ENCODE measurements at places on chromosomes 12 and 14. TPM values are rescaled to one million over a fixed set of nuclear protein-coding genes. Genes with fewer than 3 reads are reported as not detected.

DNA sequence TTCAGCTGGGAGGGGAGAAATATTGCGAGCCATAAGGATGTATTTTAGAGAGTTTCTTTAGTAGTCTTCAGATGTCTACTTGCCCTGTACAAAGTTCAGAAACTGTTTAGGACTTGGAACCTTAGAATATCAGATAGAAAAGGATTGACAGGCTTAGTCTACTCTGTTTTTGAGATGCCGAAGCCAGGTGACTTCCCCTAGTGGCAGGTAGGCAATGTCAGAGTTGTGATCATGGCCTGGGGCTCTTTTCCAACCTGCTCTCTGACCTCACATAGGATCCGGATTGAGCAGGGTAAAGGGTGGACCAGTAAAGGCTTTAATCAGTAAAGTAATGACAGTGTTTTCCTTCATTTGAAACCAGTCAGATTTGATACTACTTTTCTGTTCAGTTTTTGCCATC is 59.6 kb downstream of the PRKCH start:
- no peaks in the 10 kb centered on the region for H3K27me3 ChIP-seq
- H3K4me3 ChIP-seq: no peak overlapping the region
- H3K36me3 ChIP-seq: no peaks in the 10 kb centered on the region
- no peak overlapping the region for H3K27ac ChIP-seq

- DNase-seq: no peak
- no peak overlapping the region for H3K4me3 ChIP-seq
- no peak overlapping the region for H3K27ac ChIP-seq
- H3K36me3 ChIP-seq: no peaks in the 10 kb centered on the region
Measured at GRCh38 chr12:124395284-124395752, 100.4 kb downstream of the RFLNA start.

GRCh38 chr12:71626768-71627167 is 36.9 kb downstream of the ZFC3H1 start:
- H3K4me3 ChIP-seq: no peak overlapping the region
- DNase-seq: peak; percentile 85
- H3K27me3 ChIP-seq: no peaks in the 10 kb centered on the region

- DNase-seq: peak; percentile 61
- H3K4me3 ChIP-seq: no peak overlapping the region
- H3K4me1 ChIP-seq: peaks cover 18% of the 10 kb centered on the region
- H3K27me3 ChIP-seq: no peaks in the 10 kb centered on the region
Measured at GRCh38 chr12:89862511-89863445, 154.1 kb upstream of the ATP2B1 start.

DNA sequence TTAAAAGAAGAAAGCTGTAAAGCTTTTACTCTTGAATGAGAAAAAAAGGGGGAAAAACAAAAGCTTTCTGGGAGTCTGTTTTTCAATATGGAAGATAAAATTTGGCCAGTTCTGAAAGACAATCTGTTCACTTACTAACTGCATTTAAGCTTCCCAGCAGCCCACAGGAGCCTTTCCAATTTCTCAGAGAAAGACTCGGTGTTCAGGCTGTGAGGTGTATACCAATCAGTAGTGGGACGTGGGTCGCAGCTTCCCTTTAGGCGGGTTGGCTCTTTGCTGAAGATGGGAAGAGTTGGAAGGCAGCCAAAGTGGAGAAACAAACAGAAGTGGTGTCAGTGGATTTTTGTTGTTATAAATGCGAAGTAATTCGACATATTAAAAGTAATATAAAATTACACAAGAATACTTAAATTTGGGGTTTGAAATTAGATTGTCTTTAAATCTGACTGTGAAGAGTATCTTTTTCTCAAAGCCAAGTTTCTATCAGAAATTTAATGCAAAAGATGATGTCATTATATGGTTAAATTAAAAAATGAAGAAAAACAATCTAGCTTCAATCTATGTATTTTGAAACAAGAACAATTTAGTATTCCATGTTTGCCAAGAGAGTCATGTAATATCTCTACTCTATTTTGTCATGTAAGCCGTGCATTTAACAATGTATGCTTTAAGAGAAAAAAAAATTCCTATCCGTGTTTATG is 590.2 kb upstream of the ATXN7L3B start:
- no peaks in the 10 kb centered on the region for H3K27me3 ChIP-seq
- no peaks in the 10 kb centered on the region for H3K36me3 ChIP-seq
- H3K4me3 ChIP-seq: no peak overlapping the region
- no peak for DNase-seq
- no peaks in the 10 kb centered on the region for H3K4me1 ChIP-seq

DNA sequence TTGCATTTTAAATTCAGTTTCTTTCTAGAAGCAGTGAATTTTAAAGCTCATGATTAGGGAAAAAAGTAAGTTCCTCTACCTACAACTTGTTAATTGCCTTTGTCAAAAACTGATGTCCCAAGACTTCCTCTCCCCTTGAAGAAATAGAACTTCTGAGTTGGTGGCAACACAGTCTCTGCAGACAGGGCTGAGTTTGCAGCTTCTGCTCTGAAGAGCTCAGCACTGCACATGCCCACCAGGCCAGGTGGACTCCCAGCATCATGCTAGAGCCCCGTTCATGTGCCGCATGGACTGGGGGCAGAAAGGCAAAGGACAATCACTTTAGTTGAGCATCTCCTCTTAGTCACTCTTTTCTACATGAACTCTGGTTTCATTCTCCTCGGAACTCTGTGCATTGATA is 620.1 kb downstream of the VRK1 start:
- H3K27ac ChIP-seq: no peak overlapping the region
- no peaks in the 10 kb centered on the region for H3K36me3 ChIP-seq
- no peaks in the 10 kb centered on the region for H3K4me1 ChIP-seq
- no peak for DNase-seq
- no peak overlapping the region for H3K4me3 ChIP-seq

GRCh38 chr12:11482955-11483354 is 87.6 kb upstream of the PRB2 start:
- DNase-seq: peak; percentile 88
- no peaks in the 10 kb centered on the region for H3K36me3 ChIP-seq
- no peak overlapping the region for H3K4me3 ChIP-seq

- H3K4me1 ChIP-seq: no peaks in the 10 kb centered on the region
- DNase-seq: no peak
- H3K27me3 ChIP-seq: no peaks in the 10 kb centered on the region
- no peak overlapping the region for H3K27ac ChIP-seq
- H3K36me3 ChIP-seq: no peaks in the 10 kb centered on the region
Measured at GRCh38 chr14:103897075-103897947, 30.9 kb upstream of the TDRD9 start.

- no peak for DNase-seq
- no peaks in the 10 kb centered on the region for H3K36me3 ChIP-seq
- H3K27me3 ChIP-seq: no peaks in the 10 kb centered on the region
- no peak overlapping the region for H3K27ac ChIP-seq
- no peaks in the 10 kb centered on the region for H3K4me1 ChIP-seq
- no peak overlapping the region for H3K4me3 ChIP-seq
Measured at GRCh38 chr14:79467835-79468234, 743.5 kb downstream of the DIO2 start.

GRCh38 chr12:92905258-92905810 is 23.8 kb downstream of the EEA1 start:
- no peak for DNase-seq
- peaks cover 6% of the 10 kb centered on the region for H3K4me1 ChIP-seq
- no peaks in the 10 kb centered on the region for H3K36me3 ChIP-seq
- H3K4me3 ChIP-seq: no peak overlapping the region
- no peaks in the 10 kb centered on the region for H3K27me3 ChIP-seq

- DNase-seq: no peak
- no peaks in the 10 kb centered on the region for H3K27me3 ChIP-seq
- no peak overlapping the region for H3K4me3 ChIP-seq
- H3K27ac ChIP-seq: no peak overlapping the region
- H3K4me1 ChIP-seq: no peaks in the 10 kb centered on the region
Measured at GRCh38 chr12:127963933-127964332, 303.0 kb upstream of the TMEM132C start.

TCL1B gene
- total RNA-seq: not detected

HCAR2 gene
- total RNA-seq: not detected

CHGA gene
- not detected for total RNA-seq

NPAS3 gene
- 0.13 TPM for total RNA-seq

Data from endothelial cell of umbilical vein (primary cell).